Stimulated activated CD8-positive, alpha-beta memory T cell treated with anti-CD3 and anti-CD28 coated beads, Interleukin-7, amount 100 ng/mL, for 1 hour (primary cell): ENCODE measurements at places on chromosomes 3 and 15.

DNA sequence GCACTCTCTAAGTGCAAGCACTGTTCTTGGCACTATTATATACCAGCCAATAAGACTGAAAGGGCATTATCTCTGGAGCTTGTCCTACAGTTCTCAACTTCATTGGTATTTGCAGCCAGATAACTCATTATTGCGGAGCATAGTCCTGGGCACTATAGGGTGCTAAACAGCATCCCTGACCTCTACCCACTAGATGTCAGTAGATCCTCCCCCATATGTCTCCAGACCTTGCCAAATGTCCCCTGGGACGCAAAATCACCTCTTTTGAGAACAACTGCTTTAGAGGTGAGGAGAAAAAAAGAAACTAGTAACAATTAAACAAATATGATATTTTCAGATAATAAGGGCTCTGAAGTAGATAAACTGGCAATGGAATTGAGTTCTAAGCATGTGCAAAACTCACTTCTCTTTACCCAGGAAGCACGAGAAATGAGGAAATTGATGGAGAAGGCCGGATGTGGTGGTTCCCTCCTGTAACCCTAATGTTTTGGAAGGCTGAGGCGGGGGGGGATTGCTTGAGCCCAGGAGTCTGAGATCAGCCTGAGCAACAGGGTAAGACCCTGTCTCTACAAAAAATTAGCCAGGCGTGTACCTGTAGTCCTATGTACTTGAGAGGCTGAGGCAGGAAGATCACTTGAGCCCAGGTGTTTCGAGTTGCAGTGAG, 61.4 kb downstream of the FRMD4B start:
- DNase-seq: no peak

- no peak for DNase-seq
These were observed 63.8 kb downstream of the TTC23 start for GRCh38 chr15:99185414-99186130.

GRCh38 chr3:59240666-59241255, 190.9 kb upstream of the CFAP20DC start:
- no peak for DNase-seq

DNA sequence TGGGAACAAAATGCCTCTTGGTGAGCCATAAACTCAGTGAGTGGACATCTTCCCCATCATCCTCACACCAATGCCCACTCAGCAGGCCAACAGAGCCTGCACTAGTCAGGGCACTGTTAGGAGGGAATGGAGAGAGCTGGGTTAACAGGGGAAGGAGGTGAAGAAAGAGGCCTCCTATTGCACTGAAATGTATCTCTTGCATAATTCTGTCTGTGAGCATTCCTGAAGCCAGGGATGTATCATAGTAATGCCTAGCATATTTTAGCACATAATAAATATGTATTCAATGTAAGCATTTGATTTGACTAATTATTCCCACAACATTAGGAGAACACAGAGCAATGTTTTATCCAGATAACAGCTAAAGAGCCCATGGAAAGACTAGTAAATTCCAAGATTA, 81.2 kb downstream of the ANO10 start:
- DNase-seq: no peak

- DNase-seq: no peak
These were observed 80.9 kb downstream of the LRRFIP2 start for GRCh38 chr3:37093481-37093880.

GRCh38 chr3:40179016-40179415, 130.5 kb upstream of the EIF1B start:
- peak; percentile 10 for DNase-seq

DNA sequence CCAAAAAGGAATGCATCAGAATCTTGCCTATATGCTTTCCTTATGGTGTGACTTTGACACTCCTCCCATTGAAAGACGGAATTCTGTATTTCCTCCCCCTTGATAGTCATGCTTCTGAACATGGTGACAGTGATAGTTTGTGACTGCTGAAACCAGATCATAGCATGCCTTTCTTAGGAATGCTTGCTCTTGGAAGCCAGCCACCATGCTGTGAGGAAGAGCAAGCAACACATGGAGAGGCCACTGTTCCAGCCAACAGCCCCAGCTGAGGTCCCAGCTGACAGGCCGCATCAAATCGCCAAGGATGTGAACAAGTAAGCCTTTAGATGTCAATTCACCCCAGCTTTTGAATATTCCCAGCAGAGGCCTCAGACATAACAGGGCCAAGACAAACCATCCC, 100.1 kb downstream of the IGF2BP2 start:
- no peak for DNase-seq

GRCh38 chr3:100518983-100519382, 26.6 kb downstream of the TMEM45A start:
- DNase-seq: no peak

GRCh38 chr3:8730656-8731055, 2.9 kb upstream of the CAV3 start:
- DNase-seq: no peak

DNA sequence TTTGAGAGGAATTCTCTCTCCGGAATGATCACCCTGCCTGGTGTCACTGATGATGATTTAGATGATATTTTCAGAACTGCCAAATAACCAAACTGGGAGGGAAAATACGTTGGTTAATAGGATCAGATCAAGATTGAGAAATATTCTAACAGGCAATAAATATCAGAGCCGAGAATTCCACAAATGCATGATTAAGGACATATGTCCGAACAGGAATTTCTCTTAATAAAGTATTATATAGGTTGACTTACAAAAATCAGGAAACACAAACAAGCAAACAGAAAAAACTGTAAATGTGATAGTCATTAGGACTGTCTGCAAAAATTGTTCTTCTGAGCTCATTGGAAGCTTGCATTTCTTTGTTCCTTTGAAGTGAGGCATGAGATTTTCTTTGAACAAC, 75.1 kb upstream of the PHLDB2 start:
- no peak for DNase-seq

- no peak for DNase-seq
These were observed 181.8 kb downstream of the FOXP1 start for GRCh38 chr3:71401695-71402231.

- DNase-seq: no peak
These were observed 45.9 kb upstream of the PGPEP1L start for GRCh38 chr15:99053380-99054024.

GRCh38 chr3:35088943-35089342, 550.4 kb upstream of the ARPP21 start:
- no peak for DNase-seq

GRCh38 chr3:78847603-78848002, 920.2 kb downstream of the ROBO1 start:
- no peak for DNase-seq

DNA sequence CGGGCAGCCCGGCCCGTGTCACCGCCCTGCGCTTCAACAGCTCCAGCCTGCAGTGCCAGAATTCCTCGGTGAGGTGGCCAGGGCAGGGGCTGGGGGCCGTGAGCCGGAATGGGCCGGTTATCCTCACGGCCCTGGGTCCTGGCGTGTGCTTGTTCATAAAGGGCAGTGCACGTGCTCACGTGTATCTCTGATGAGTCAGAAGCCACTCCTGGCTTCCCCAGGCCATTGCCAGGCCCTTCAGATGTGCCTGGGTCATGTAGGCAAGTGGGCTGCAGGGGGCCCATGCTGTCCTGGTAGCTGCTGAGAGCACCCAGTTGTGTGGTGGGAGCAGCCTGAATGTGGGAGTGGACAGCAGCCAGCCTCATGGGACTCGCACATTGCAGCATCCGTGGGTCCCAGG, 29.2 kb downstream of the PLXNA1 start:
- no peak for DNase-seq

DNA sequence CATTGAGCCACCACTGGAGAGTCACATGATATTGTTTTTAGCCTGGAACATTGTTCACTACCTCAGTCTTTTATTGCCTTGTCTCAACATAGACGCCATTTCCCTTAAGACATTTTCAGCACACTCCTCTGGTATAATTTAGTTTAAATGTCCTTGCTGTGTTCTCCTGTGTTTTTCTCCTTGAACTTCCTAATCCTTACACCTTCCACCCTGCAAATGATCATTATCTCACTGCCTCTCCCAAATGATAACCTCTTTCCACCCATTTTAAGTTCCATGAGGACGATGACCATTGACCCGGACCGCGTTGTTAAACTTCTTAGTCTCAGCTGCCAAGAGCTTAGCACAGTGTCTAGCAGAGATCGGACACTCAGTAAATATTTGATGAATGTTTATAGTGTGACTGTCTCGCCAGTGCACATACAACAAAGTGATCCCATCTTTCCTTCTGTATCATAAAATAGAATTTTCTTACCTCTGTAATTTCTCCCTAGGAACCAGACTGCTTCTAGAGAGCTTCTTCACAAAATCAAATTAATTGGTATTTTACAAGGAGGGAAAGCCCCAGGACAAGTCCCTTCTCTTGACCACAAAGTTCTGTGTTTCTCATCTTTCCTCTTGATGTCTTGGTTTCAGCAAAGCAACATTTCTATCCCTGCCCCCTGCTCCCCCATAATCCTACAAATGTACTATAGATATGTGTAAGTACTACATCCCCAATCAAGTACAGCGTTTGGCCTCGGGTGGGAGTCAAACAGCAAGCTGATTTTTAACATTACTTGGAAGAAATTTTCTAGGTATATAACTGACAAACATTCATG, 429.6 kb downstream of the LPP start:
- DNase-seq: no peak

DNA sequence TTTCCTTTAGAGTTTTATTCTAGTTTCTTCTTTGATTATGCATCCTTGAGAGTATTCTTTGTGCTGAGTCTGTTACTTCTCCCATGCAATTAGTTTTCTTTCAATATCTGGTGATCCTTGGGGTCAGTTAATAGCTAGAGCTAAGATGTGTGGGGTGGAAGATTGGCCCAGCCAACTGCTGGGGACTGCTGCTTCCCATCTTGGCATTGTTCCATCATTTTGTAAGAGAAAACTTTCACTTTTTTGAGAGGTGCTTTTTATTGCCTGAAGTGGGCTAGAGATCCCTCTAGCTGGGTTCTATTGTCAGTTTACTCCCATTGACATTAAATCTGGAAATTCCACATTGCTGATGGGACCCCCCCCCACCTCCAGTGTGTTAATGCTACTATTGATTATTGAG, 15.4 kb downstream of the BCL2L10 start:
- no peak for DNase-seq

DNA sequence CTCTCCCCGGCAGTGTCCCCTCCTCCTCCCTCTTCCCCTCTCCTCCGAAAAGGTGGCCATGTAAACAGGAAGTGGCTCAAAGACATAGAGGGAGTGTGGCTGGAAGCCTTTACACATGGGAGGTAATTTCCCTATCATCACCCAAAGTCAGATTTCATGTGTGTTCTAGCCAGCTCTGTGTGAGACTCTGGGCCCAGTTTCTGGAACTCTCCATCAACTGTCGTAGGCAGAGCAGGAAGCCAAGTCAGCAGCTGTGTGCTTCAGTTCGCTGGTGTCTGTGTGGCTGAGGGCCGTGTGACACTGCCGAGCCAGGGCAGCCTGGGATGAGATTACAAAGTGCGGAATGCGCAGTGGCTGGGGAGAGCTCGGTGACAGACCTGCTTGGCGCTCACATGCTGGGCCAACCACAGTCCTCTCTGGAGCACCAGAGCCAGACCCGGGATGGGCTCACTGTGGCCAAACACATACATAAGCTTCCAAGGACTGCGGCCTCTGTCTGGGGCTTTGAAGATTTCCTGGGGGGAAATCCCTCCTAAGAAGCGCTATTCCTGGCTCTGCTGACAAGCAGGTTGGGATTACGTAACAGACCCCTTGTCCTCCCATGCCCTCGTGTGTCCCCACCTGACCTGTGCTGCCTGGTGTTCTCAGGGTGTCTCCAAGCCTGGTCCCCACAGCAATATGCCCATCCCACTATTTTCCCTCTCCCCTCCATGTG, 50.7 kb downstream of the UMPS start:
- DNase-seq: no peak

DNA sequence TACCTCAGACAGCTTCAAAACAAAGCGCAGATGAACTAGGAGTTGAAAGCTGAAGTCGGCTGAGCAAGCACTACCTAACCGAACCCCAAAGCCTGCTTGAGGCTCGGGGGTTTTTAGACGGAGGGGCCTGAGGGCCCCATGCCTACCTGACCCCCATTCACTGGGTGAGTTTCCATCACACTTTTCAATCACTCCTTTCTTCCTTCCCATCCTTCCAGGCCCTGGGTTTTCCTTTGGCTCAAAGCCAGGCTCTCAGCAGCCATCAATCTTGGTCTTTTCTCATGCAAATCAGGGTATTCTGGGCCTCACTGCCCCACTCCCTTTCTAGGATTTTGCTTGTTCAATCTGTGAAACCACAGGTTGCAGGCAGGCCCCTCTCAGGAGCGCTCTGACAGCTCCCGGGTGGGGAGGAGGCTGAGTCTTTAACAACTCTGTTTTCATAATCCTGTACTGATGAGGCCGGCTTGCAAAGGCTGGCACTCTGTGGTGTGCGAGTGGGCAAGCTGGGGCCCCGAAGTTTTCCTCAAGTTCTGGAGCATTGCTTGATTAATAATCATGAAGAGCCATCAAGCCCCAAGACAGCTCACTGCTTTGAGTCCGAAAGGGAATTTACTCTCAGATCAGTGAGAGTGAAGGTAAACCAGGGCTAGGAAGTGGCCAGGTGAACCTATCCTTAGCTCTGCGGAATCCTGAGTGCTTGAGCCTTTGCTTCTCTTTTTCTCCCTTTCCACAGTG, 97.6 kb downstream of the FRMD4B start:
- DNase-seq: no peak

GRCh38 chr15:66765478-66766281, 63.6 kb downstream of the SMAD6 start:
- DNase-seq: no peak

DNA sequence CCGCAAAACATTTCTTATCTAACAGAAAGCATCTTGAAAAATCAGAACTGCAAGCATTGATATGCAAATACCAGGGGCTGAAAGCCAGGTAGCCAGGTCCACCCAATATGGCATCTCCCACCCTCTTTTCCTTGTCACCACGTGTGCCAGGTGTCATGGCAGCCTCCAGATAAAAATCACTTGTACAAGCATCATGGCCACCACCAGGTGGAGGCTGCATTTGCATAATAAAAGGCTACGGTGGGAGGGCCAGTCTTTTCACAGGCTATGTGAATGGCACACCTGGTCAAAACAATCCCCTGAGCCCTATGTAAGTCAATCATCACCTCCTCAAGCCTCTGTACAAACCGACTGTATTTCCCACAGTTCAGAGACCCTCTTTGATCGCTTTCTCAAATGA, 1233.1 kb upstream of the ALCAM start:
- DNase-seq: no peak

- no peak for DNase-seq
These were observed 133.3 kb downstream of the CMSS1 start for GRCh38 chr3:99950921-99951320.

- DNase-seq: no peak
These were observed 57.1 kb upstream of the WNT5A start for GRCh38 chr3:55544219-55544618.

GRCh38 chr3:105608623-105609022, 241.9 kb downstream of the ALCAM start:
- DNase-seq: no peak
